Diencephalon (tissue), 1 donor: ENCODE measurements at places on chromosomes 5 and 9. TPM values are rescaled to one million over a fixed set of nuclear protein-coding genes. Genes with fewer than 3 reads are reported as not detected.

The PCDHA6 gene
- total RNA-seq: 26.3 TPM

The PDCD1LG2 gene
- 0.23 TPM for total RNA-seq

The EIF4E1B gene
- total RNA-seq: 0.46 TPM

The CAPSL gene
- 6.5 TPM for total RNA-seq

The SLC34A3 gene
- total RNA-seq: not detected

The MARCOL gene
- not detected for total RNA-seq

The GKAP1 gene
- total RNA-seq: 18.5 TPM

The SLC4A9 gene
- 0.23 TPM for total RNA-seq

The FAM81B gene
- total RNA-seq: 14.8 TPM

The MVB12B gene
- 39.0 TPM for total RNA-seq

The TUSC1 gene
- total RNA-seq: 11.5 TPM

The PTGR1 gene
- 25.1 TPM for total RNA-seq

The FANCG gene
- total RNA-seq: 26.5 TPM

The KIF4B gene
- total RNA-seq: 0.46 TPM

The KCNT1 gene
- total RNA-seq: 12.2 TPM

The RNF183 gene
- not detected for total RNA-seq

The PRLR gene
- 4.6 TPM for total RNA-seq

The AGXT2 gene
- 0.23 TPM for total RNA-seq

The OR2V1 gene
- not detected for total RNA-seq

The ADAMTS19 gene
- 15.2 TPM for total RNA-seq

The ITGA1 gene
- 12.5 TPM for total RNA-seq

The RGS7BP gene
- 21.2 TPM for total RNA-seq

The SHOC1 gene
- not detected for total RNA-seq

The JADE2 gene
- total RNA-seq: 5.8 TPM

The ASTN2 gene
- 32.8 TPM for total RNA-seq

The SLCO4C1 gene
- total RNA-seq: 0.92 TPM

The OLFML2A gene
- total RNA-seq: 2.3 TPM

The GNA14 gene
- 1.4 TPM for total RNA-seq

The PCDHA9 gene
- 11.3 TPM for total RNA-seq

The NUTM2G gene
- total RNA-seq: not detected

The DOLK gene
- total RNA-seq: 20.5 TPM

The LHFPL2 gene
- total RNA-seq: 25.1 TPM

The IFNE gene
- not detected for total RNA-seq

The FOXD4L4 gene
- 1.4 TPM for total RNA-seq

The IL13 gene
- total RNA-seq: not detected

The ENTPD2 gene
- 3.2 TPM for total RNA-seq

The STPG3 gene
- not detected for total RNA-seq
